ENCODE measurements at places on chromosomes 6 and 20.

DNA sequence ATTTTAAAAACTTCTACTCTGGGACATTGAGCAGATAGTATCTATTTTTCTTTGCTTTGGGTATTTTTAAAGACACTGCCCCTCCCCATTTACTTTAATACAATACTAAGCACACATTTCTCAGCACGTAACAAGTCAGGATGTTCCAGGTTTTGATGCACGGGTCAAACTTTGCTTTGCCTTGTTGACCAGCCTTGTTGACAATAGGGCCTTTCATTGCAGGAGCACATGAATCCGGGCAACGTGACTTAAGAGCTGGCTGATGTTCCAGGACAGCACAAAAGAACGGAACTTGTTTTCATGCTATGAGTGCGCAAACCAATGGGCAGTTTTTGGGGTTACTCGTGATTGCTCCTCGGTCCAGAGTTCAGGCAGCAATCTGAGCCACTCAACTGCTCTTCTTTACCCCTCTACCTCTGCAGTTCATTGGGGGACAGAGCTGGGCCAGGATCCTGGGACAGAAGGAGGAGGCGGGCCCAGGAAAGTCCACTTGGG is 78.6 kb upstream of the SLC22A16 start:
- DNase-seq: no peak

- no peak for DNase-seq
Observed at GRCh38 chr20:5442101-5442500, 125.3 kb upstream of the PROKR2 start.

DNA sequence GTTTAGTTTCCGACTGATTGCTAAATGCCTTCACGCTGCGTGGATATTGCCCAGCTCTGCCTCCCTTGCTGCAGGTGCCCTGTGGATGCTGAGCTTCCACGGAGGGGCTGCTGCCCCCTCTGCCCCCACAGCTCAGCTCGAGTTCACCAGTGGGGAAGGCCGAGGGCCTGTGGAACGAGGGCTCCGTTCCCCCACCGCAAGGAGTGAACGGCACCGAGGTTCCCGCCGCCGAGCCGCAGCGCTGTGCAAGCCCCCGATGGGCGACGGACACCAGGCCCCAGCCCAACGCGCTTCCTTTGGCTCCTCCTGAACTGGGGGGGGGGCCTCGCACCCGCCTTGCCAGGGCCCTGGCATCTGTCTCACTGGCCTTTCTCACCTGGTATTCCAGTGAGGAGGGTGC is 17.7 kb downstream of the DLL1 start:
- no peak for DNase-seq

GRCh38 chr20:20720158-20720557 is 7.7 kb upstream of the RALGAPA2 start:
- no peak for DNase-seq

DNA sequence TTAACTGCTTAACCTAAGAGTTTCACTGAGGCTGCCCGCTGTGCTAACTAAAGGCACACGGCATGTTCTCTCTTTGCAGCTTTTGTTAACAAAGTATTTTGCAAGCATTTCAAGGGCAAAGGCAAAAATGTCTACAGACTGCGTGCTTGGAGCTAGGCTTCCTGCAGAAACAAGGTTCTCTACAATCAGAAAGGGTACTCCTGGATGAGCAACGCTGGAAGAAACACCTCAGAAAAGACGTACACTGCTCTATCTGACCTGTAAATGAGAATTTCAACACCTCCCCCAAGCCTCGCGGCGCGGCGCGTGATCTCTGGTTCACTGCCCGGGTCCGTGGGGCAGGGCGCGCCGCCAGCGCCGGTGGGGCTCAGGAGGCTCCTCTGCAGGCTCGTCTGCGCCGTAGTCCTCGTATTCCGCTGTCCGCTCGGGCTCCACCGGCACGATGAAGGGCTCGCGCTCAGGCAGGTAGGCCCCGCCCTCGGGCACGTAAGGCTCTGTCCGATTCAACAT is 120.9 kb downstream of the COL12A1 start:
- no peak for DNase-seq

GRCh38 chr20:19875376-19876221 is 117.5 kb downstream of the RIN2 start:
- no peak for DNase-seq

- no peak for DNase-seq
Observed at GRCh38 chr6:63560801-63561287, 11.4 kb upstream of the LOC128125822 start.

GRCh38 chr6:127966616-127967015 is 65.8 kb upstream of the THEMIS start:
- DNase-seq: no peak

- no peak for DNase-seq
Observed at GRCh38 chr20:9616833-9617461, 102.6 kb downstream of the LAMP5 start.

DNA sequence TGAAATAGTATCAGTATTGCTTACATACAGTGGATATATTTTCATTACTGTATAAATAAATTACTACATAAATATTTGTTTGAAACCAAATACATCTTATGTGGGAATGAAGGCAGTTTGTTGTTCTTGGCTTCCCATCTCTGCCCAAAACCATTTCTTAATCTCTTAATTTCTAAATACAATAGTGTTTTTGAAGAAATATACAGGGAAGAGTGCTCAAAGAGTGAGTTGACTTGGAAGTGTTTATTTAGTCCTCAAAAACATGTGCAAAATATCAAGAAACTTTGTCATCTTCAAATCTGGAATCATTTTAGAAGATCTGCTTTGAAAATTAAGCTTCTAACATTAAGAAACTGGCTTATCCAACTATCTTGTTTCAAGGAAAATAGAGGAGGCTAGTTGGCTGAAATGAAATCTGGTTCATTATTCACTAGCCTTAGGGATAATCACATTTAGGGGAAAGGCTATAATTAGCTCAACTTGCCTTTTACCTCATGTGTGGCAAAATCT is 259.8 kb upstream of the FLRT3 start:
- DNase-seq: no peak

- DNase-seq: no peak
Observed at GRCh38 chr20:14410869-14411555, 73.6 kb upstream of the FLRT3 start.

GRCh38 chr6:141463237-141463977 is 669.3 kb upstream of the GJE1 start:
- no peak for DNase-seq

All from activated naive CD8-positive, alpha-beta T cell treated with anti-CD3 and anti-CD28 coated beads, Interleukin-2, amount 50 U/mL, for 16 hours (primary cell).